M059J (cell line): ENCODE measurements at places on chromosomes 7 and 10. TPM values are rescaled to one million over a fixed set of nuclear protein-coding genes. Genes with fewer than 3 reads are reported as not detected.

Gene TEX36
- 0.10 TPM in 1 of 2 replicates, not detected in the other for total RNA-seq

Gene GAD2
- not detected in 2 replicates for total RNA-seq

Gene GIMAP4
- not detected in 2 replicates for total RNA-seq

Gene SPDYE18
- total RNA-seq, result 0.10 TPM in 1 of 2 replicates, not detected in the other

Gene EN2
- total RNA-seq, result not detected in 2 replicates

Gene NUTM2E
- 0.05 TPM in 1 of 2 replicates, not detected in the other for total RNA-seq

Gene AGBL3
- total RNA-seq, result 0.84 and 1.8 TPM in 2 replicates

Gene VWDE
- 3.2 and 4.4 TPM in 2 replicates for total RNA-seq

Gene GPR15LG
- not detected in 2 replicates for total RNA-seq

Gene LIPN
- total RNA-seq, result not detected in 2 replicates

Gene LIPJ
- total RNA-seq, result not detected in 2 replicates

Gene TSPAN13
- 66.5 and 75.5 TPM in 2 replicates for total RNA-seq

Gene TMEM213
- total RNA-seq, result not detected in 2 replicates

GRCh38 chr7:131527456-131527855 is 29.0 kb downstream of the PODXL start:
- DNase-seq, result no peak

GRCh38 chr7:29953726-29954347 is 35.8 kb downstream of the SCRN1 start:
- no peak for DNase-seq

DNA sequence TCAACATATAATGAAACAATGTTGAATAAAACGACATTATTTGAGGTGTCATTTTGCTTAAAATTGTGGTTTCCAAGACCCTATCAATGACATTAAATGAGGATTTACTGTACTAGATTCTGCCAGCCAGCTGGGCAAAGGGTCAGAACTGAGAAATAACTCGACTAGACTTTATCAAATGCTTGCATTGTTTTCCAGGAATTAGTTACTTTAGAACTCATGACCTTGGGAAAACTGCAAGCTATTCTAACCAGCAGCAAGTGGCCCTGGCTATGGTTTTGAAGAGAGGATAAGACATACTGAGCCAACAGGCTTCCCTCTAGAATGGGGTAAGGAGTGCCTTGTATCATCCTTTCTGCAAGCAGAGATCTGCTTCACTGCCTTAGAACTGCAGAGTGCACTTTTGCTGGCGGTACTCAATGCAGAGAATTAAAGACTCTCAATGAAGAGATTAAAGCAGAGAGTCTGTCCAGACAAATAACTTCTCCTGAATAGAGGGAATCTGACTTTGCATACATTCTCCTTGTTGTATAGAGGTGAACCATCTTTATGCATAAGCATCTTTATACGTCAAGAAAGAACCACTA is 281.5 kb downstream of the ARL4A start:
- DNase-seq, result no peak

- peak; percentile 27 for DNase-seq
These were observed 29.4 kb downstream of the CPA1 start for GRCh38 chr7:130409712-130410072.

DNA sequence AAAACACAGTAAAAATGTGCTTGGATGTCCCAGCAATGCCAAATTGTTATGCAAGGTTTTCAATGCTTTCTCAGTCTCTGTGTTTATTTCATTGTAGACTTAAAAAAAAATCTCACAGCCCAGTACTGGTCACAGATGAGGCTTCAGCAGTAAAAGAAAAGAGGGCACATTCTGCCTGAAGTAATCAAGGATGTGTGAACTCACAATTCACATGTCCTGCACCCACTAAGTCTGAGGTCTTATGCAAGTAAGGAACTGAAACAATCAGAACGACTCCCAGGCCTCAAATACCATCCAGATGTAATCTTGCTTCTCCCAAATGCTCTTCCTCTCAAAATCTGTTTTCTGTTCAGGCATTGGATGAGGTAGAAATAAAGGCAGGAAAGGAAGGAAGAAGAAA is 33.7 kb downstream of the ADRB1 start:
- DNase-seq, result no peak

GRCh38 chr10:24502801-24503460 is 220.8 kb downstream of the ARHGAP21 start:
- DNase-seq, result no peak

- peak; percentile 72 for DNase-seq
These were observed 1.3 kb downstream of the STK17A start for GRCh38 chr7:43584195-43584586.

GRCh38 chr10:12617191-12618175 is 268.1 kb downstream of the CAMK1D start:
- no peak for DNase-seq

DNA sequence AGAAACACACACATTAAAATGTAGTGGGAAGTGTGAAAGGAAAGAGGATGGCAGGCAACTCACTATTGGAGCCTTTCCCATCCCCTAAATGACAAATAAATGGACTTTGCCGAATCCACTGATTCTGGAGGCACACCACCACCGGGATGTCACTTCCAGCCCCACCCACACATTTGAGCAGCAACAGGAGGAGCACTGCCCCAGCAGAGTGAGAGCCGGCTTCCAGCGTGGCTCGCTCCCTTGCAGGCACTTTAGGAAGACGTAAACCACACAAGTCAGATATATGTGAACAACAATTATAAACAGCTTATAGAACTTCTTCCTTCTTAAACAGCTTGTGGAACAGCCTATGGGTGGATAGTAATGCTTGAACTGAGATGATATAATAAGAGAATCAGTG is 191.0 kb downstream of the DGKI start:
- no peak for DNase-seq

- no peak for DNase-seq
These were observed 125.8 kb downstream of the CUBN start for GRCh38 chr10:17003651-17004286.

- DNase-seq, result no peak
These were observed 27.1 kb downstream of the MET start for GRCh38 chr7:116698930-116699721.

GRCh38 chr10:46544989-46545791 is 11.3 kb downstream of the GPRIN2 start:
- peak; percentile 67 for DNase-seq

GRCh38 chr10:30553626-30554439 is 75.7 kb downstream of the LYZL2 start:
- DNase-seq, result no peak

GRCh38 chr7:120775755-120776154 is 82.2 kb downstream of the TSPAN12 start:
- no peak for DNase-seq

GRCh38 chr7:133434246-133434865 is 181.5 kb downstream of the EXOC4 start:
- peak; percentile 42 for DNase-seq

- no peak for DNase-seq
These were observed 58.6 kb downstream of the ADRB1 start for GRCh38 chr10:114102256-114102655.

DNA sequence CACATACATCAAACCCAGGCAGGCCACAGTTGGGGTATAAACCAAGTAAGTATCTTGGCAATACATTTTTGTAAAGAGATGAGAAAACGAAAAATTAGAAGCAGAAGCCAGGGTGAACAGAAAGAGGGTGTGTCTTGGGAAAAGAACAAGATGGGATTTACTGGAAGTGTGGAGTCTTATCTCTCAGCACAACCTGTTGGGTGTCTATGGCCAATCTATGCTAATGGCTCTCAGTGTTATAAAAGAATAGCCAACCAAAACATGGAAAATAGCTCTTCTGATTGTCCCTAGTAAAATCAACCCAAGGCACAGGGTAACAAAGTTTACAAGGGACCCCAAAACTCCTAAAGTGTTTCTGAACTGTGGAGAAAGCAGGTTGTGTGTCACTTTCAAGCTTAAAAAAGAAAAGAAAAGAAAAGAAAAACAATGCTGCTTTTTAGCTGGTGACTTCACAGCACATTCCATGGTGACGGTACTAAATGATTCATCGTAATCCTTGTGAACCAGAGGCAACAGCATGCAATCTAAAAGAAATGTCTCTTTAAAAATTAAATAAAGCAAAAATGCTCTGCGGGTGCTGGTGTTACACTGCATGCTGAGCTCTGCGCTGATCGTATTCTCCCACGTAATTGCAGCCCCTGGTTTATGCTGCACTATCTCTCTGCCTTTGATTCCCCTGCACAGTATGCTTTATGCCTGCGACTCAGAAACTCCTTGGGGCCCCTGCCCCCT is 100.8 kb downstream of the C10orf90 start:
- peak; percentile 84 for DNase-seq

- peak; percentile 20 for DNase-seq
These were observed 37.3 kb downstream of the INPP5F start for GRCh38 chr10:119762805-119763798.

DNA sequence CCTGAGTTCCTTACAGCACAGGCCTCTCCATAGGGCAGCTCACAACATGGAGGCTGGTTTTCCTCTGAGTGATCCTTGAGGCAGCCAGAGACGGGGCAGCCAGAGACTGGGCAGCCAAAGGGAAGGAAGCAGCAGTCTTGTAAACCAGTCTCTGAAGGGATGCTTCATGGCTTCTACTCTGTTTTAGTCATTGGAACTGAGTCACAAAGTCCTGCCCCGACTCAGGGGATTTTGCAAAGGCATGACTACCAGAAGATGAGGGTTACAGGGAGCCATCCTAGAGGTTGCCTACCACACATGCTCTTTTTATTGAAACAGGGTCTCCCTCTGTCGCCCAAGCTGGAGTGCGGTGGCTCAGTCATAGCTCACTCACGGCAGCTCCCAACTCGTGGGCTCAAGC is 44.4 kb upstream of the COMMD3 start:
- DNase-seq, result peak; percentile 7

- peak; percentile 13 for DNase-seq
These were observed 70.8 kb downstream of the CREB5 start for GRCh38 chr7:28483112-28483511.

GRCh38 chr7:81298951-81299666 is 380.3 kb upstream of the SEMA3C start:
- DNase-seq, result peak; percentile 96

DNA sequence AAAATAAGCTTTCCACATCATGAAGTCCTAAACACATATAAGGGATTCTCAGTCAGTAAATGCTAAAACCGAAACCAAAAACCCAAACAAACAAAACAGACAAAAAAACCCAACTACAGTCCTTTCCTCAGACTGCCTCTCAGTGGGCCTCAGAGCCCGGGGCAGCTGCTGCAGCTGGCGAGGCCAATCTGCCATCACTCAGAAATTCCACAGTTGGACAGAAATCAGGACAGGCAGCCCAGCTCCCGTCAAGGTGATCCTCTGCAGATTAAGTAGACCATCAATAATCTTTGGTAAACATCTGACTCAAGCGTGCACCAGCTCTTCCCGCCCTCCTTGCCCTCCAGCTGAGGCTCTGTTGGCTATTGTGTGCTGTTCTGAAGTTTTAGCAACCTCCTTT is 142.2 kb downstream of the ATXN7L1 start:
- DNase-seq, result peak; percentile 56

- DNase-seq, result peak; percentile 47
These were observed 13.6 kb downstream of the DGKB start for GRCh38 chr7:14888962-14889361.

GRCh38 chr7:115822380-115822779 is 208.2 kb downstream of the TFEC start:
- DNase-seq, result no peak

DNA sequence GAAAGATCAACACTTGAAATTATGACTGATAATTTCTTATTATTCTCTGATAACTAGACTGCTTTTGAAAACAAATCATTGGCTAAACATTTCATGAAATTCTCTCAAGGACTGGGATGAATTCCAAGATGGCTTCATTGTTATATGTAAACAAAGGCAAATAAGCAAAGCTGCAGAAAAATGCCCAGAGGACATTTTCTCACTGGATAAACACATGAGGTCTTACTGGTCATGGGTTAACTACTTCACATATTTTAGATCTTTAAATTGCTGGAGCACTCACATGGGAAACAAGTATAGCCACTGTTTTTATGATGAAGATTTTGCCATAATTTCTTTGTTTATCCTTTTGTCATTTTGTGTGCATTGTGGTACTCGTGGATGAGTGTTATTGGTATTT is 239.1 kb downstream of the PHF14 start:
- DNase-seq, result peak; percentile 81

- no peak for DNase-seq
These were observed 670 bp upstream of the CAPZA2 start for GRCh38 chr7:116861717-116862116.

DNA sequence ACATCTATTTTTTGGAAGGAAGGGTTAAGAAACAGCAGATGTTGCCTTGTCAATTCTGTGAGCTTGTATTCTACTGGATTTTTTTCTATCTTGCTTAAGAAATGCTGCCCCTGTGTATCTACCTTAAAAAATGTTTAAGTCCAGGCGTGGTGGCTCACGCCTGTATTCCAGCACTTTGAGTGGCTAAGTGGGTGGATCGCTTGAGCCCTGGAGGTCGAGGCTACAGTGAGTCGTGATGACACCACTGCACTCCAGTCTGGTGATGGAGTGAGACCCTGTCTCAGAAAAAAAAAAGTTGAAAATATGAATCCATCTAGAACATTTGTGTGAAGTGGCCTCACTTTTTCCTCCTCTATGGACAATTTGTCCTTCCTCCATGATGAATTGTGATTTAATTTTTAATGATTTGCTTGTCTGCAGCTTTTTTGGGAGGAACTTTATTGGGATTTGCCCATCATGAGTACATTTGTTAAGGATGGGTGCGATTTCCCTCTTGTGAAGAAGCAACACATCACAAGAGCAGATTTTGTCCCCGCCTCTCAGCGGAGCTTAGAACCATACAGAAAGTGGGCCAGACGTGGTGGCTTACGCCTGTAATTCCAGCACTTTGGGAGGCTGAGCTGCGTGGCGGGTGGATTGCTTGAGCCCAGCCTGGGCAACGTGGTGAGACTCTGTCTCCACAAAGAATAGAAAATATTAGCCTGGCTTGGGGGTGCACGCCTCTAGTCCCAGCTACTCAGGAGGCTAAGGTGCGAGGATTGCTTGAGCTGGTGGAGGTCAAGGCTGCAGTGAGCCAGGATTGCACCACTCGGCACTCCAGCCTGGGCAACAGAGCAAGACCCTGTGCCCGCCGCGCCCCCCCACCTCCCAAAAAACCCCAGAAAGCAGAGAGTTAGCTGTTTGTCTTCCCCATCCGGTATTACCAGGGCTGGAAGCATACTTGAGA is 57.7 kb downstream of the DNAJB6 start:
- DNase-seq, result no peak

DNA sequence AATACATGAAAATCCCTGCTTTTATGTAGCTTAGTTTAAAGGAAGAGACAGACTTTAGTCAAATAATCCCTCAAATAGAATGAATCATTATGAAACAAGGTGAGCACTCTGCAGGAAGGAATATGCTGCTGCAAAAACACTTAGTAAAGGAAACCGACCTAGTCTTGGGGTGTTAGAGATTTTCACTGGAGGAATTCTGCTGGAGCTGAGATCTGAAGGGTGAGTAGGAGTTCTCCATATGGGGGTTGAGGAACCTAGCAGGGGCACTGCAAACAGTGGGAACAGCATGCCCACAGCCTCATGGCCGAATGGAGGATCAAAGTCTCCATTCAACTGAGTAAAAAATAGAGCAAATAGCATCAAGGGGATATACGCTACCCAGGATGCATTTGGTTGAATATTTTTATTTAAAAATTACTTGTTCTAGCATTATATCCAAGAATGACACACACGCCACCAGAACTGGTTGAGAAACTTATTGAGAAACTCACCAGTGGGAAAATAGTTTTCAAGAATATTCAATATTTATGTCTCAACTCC is 3.5 kb downstream of the ITIH2 start:
- no peak for DNase-seq

- DNase-seq, result no peak
These were observed 24.9 kb downstream of the PIK3AP1 start for GRCh38 chr10:96695366-96695765.
